Esophagus mucosa (tissue), 1 donor: ENCODE measurements at places on chromosomes 5 and 9. TPM values are rescaled to one million over a fixed set of nuclear protein-coding genes. Genes with fewer than 3 reads are reported as not detected.
A peak's percentile ranks its signal among the peaks of the same experiment; 100 is the strongest.

PCDHA7 gene
- total RNA-seq = 0.08 TPM

PCDHGA12 gene
- 1.5 TPM for total RNA-seq

NOXA1 gene
- total RNA-seq = 5.5 TPM

FST gene
- 2.7 TPM for total RNA-seq

KCNV2 gene
- not detected for total RNA-seq

DNA sequence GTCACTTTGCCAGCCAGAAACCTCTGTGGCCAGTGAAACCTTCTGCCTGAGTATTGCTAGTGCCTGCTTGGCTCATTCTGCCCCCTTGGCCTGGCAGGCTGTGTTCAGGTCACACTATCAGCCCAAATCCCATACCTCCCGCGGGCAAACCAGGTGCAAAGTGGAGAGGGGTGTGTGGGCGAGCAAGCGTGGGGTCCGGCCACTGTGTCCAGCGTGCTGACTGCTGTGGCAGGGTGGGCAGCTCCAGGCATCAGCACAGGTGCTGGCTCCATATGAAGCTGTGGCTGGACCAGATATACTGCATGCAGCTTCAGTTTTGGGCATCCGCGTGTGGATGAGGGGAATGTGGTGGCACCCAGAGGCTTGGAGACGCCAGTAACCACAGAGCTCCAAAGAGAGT is 576.5 kb upstream of the EDIL3 start:
- ATAC-seq = no peak

DNA sequence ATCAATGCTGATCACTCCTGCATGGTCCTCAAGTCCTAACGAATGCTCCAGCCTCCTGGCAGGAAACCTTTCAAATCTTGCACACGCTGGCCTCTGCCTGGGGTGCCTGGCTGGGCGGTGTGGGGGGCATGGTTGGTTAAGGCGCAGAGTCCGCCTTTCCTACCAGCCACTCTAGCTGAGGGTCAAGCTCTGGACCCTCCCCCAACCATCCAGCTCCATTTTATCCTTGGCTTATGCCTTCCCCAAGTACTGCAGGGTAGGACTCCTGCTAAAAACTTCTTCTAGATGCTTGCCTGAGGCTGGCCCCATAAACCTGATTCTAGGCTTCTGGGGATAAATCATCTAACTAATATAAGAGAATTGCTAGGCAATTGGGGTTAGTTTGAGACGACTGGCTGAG is 808 bp upstream of the MVB12B start:
- ATAC-seq = no peak

- peak; percentile 43 for ATAC-seq
These were observed 1.8 kb upstream of the FAM78A start for GRCh38 chr9:131277910-131278701.

SLC6A7 gene
- not detected for total RNA-seq
